ENCODE measurements at places on chromosomes 12 and 14.

DNA sequence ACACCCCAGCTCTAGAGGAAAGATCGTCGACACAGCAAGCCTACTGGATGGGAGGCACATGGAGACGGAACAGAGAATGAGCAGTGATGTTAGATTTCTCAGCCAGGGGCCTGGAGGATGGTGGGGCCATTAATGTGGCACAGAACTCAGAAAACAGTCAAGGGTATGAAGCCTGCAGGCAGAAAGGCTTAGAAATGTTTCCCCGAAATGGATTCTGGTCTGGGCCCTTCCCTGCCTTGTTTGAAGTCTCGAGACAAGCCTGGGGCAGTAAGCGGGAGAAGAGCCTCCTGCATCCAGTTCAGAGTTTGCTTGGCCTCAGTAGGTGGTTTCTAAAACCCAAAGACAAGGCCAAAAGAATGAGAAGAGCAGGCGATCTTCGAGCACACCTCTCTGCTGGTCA lies 158.4 kb downstream of the NTF3 start:
- no peak for DNase-seq

DNA sequence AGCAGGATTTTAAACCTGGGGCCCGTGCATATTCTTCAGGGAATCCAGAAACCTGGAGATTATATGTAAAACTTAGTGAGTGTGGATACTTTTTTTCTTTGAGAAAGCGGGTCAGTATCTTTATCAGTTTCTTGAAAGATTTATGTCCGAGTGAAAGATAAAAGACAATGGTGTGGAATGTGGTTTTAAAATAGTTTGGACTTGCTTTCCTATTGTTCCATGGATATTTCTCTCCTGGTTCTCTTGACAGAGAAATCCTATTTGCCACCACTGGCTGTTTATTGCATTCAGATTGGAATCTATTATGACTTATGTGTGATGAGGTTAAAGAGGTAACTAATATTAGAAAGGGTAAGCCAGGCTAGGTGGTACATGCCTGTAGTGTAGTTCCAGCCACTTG lies 27.4 kb downstream of the KTN1 start:
- no peak for DNase-seq

- no peak for DNase-seq
These were observed 56.4 kb upstream of the RNU6-8 start for GRCh38 chr14:32259368-32260013.

DNA sequence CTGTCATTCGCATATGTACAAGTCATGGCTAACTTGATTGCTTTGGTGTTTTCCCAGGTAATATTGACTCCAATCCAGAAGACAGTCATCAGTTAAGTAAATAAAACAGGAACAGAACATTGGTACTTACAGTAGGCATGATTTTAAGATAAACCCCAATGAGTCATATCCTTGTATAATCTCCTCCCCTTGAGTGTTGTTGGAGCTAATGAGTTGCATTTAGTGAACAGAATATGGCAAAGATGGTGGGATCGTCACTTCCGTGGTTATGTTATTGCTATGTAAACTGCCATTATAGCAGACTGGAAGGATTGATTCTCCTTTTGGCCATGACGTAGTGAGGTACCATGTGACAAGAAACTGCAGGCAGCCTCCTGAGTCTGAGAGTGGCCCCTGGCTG lies 102.2 kb downstream of the TMX1 start:
- no peak for DNase-seq

GRCh38 chr12:11545484-11546330 lies 103.8 kb upstream of the ETV6 start:
- DNase-seq = no peak

DNA sequence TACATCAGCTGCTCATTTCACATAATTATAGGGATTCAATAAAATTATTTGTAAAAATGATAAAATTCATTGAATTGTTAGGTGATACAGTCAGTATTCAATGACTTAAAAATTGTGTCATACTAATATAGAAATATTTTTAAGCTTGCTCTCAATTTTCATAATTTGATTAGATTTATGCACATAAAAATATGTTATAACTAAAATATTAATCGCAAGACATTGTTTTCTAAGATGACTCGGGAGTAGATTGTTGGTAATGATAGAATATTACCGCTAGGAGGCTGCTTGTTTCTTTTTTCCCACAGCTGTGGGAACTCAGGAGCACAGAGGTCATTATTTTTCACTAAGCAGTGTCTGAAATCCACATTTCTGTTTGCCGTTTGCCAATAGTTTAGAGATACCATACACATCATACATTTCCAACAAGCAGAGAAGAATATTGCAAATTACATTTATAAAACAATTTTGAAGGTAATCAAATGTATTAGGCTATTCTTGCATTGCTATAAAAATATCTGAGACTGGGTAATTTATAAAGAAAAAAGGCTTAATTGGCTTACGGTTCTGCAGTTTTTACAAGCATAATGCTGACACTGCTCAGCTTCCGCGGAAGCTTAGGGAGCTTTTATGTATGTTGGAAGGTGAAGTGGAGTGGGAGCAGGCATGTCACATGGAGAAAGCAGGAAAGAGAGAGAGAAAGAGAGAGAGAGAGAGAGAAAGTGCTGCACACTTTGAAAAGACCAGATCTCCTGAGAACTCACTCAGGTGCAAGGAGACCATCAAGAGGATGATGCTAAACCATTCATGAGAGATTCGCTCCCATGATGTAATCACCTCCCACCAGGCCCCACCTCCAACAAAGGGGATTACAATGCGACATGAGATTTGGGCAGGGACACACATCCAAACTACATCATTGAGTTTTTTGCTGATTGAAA lies 9.2 kb downstream of the CD69 start:
- DNase-seq = no peak

- DNase-seq = no peak
These were observed 444.7 kb upstream of the FBXO33 start for GRCh38 chr14:39876916-39877315.

GRCh38 chr14:36656687-36657398 lies 4.8 kb upstream of the PAX9 start:
- no peak for DNase-seq

- DNase-seq = no peak
These were observed 28.0 kb downstream of the DAO start for GRCh38 chr12:108907839-108908351.

DNA sequence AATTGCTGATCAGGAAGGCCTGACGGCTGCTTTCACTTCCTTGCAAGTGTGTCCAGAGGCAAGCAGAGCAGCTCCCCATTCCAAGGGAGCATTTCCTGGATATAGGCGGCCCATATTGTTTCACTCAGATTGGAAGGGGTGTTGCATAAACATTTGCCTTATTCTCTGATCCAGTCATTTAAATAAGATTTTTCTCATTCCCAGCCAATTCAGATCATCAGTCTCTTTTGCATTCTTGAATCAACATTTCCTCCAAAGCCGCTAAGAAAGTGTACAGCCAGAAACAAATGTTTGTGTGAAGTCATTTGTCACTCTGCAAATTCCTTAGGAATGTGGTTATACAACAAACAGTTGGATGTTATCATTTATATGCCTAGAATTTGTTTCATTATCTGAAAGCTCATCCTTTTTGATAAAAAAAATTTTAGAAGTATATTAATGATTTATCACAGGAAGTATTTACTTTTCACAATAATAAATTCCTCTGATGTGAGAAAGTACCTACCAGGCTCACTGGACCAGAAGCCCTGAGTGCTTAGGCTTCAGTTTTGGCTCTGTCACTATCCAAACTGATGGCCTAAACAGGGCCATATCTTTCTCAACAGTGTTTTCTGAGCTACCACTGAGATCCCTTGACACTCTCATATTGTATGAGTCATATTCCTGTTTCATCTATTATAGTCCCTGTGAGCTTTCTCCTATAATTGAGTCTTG lies 379.6 kb downstream of the CCDC91 start:
- no peak for DNase-seq

DNA sequence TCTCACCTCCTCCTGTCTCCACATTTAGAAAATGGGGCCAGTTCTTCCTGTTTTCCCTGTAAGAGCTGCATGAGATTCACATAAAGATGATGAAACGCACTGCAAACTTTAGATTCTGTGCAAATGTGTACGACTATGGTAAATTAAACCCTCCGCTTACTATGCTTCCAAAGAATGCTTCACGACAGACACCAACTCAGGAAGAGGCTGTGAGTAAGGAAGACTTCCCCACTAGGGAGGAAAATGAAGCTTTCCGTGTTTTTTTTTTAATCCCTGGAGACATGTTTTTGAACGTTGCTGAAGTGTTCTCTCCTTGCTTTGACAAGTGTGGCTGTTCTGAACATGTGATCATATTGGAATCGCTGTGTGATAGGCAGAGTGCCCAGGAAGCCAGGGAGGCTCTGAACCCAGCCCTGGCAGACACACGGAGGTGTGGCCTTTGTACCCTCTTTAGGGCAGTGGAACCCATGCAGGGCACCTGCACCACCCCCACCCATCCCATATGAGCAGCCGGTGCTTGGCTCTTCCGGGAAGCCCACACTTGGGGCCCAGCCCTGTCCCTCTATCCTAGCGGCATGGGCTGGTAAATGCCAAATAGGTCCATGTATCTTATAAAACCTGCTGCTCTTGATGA lies 7.5 kb upstream of the SYNE3 start:
- DNase-seq = no peak

DNA sequence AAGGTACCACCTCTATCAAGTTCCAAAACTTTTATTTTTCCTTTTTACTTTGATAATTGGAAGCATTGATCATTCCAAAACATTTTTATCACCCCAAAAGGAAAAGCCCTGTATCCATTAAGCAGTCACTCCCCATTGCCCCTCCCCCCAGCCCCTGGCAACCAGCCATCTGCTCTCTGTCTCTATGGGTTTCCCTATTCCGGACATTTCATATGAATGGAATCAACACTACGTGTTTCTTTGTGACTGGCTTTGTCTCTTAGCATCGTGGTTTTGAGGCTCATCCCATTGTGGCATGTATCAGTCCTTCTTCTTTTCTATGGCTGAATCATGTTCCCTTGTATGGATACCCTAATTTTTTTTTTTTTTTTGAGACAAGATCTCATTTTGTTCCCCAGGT lies 18.0 kb upstream of the PHETA1 start:
- DNase-seq = no peak

- DNase-seq = no peak
These were observed 1.5 kb downstream of the AQP6 start for GRCh38 chr12:49974231-49974675.

- DNase-seq = no peak
These were observed 8.4 kb upstream of the TBX3 start for GRCh38 chr12:114692186-114693058.

GRCh38 chr12:114835031-114835430 lies 151.1 kb upstream of the TBX3 start:
- no peak for DNase-seq

DNA sequence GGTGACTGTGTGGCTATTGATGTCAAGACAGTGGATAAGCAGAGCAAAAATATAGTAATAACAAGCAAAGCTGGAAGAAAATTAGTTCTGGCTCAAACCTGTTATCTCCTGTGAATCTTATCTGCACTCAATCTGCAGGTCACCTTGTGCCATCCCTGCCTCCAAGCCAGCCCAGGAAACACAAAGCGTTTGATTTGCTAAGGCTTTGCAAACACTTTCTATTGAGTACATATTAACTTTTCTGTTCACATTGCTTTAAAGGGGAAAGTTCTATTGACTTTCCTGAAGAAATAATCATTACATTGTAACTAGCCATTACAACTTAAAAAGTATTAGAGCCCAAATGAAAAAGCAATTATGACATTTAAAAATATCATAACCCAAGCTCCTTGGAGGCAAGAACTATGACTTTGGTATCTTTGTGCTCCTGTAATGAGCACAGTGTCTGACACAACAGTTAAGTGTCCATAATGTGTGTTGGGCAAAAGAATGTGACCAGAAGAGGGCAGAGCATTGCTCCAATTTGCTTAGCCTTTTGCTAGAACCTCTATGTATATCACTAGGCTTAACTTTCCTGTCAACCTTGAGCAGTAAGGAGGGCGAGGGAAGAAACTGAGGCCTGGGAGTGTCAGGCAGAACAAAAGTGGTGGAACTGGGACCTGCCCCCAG lies 24.7 kb downstream of the SERPINA3 start:
- DNase-seq = no peak

- DNase-seq = no peak
These were observed 193.0 kb downstream of the MON2 start for GRCh38 chr12:62659453-62660295.

DNA sequence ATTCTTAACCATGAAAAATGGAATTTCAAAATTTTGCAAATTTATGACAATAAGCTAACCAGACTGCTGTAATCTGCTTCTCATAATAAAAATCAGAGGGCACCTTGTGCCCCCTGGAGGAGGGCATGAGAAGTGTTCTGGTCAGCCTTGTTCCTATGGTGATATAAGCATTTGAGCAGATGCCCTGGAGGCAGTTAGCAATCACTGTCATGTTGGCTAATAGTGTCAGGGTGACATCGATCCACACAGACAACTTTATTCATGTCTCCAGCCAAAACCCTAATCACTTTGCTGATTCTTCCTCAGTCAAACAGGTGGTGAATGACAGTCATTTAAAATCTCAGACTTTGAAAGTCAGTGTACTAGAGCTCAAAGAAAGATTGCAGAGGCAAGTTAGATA lies 943.0 kb downstream of the GALC start:
- DNase-seq = no peak

DNA sequence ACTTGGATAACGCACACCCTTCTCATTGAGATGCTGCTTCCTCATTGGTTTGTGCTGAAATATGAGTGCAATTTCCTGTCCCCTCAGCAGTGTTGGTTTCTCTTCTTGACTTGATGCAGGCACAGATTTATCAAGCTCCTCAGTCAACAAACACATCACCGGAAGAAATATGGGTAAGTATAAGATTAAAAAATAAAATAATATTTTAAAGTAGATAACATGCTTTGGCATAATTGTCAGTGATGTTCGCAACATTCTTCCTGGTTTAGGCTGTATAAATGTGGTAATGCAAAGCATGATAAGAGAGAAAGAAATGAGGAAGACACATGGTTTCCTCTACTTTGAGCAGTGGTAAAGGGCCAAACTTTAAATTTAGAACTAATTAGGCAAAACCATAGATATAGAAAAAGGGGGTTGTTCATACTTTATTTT lies at the start of gene GPR65:
TSS of gene GPR65 (plus strand) at position 86 of the 432 bp plus-strand sequence. CDS start 5,713 bp downstream, outside the sequence.
- DNase-seq = no peak

DNA sequence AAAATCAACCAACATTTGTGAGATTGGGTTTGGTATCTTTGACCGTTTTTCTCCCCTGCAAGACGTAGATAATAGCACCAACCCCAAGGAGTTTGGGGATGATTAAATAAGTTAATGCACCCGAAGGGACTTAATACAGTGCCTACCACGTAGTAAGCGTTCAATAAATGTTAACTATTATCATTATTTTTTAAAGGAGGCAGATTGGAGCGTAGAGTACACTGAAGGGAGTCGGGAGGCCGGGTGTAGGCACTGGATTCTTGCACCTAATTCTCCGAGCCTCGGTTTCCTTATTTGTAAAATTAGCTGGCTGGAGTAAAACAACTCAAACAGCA lies 367 bp upstream of the FRS2 start:
- no peak for DNase-seq
